Naive B cell (primary cell): ENCODE measurements at places on chromosomes 2 and 18. TPM values are rescaled to one million over a fixed set of nuclear protein-coding genes. Genes with fewer than 3 reads are reported as not detected.

GRCh38 chr2:9178904-9179571 is 27.6 kb upstream of the ASAP2 start:
- DNase-seq: no peak

- no peak for DNase-seq
These were observed 41.4 kb upstream of the ROCK2 start for GRCh38 chr2:11385847-11386246.

GRCh38 chr2:217691920-217692666 is 310.7 kb downstream of the TNS1 start:
- DNase-seq: no peak

- no peak for DNase-seq
These were observed 655.4 kb downstream of the GALR1 start for GRCh38 chr18:77905011-77905410.

RAPGEF4 gene
- polyA plus RNA-seq: 0.07 TPM

- DNase-seq: no peak
These were observed 15.7 kb downstream of the C2orf69 start for GRCh38 chr2:199926806-199927205.

DNA sequence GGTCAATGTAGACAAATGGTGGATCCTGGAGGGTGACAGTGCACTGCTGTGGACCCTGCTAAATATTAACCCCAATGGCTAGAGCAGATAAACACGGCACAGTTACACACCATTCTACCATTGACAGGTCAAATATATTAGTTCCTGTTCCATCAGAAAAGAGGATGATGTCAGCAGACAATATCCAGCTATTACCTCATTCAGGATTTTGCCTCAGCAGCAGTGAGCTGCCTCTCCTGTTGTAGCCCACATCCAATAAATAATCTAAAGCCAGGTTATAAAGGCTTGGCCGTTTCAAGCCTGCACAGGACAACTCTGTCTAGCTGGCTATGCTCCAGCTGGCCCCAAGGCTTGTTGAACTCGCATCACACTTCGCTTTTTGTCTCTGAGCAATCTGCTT is 31.6 kb upstream of the NETO1 start:
- DNase-seq: no peak

GMPPA gene
- 18.2 TPM for polyA plus RNA-seq

GRCh38 chr18:13390196-13390595 is 171.6 kb downstream of the LDLRAD4 start:
- no peak for DNase-seq

DNA sequence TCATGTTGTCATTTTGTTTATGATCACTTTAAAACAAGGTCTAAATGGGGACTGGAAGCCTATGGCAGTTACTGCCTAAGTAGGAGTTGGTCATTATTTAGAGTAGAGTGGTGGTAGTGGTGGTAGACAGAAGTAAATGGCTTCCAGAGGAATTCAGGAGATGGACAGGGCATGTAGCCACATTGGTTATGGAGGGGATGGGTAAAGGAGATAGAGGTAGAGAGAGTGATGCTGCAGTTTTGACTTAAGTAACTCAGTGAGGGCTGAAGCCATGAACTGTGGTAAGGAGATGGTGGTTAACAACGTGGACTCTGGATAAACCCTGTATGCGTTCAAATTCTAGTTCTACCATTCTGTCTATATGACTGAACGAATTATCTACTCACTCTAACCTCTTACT is 61.6 kb upstream of the NOSTRIN start:
- DNase-seq: no peak

DNA sequence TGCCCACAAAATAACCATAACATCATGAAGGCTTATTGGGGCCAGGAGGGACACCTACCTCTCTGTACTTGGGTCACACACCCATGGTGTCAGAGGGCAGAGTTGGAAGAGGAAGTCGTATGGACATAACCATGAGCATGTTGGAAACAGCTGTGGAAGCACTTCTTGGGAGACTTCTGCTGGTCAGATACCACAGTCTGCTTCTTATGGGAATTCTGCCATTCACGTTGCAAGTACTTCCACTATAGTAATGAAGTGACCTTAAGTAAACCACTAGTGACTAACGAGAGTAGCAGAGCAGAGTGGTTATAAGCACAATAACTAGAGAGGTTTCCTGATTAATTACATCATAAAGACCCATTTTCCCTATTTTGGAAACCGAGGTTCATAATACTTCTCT is 61.1 kb upstream of the TFPI start:
- no peak for DNase-seq

GRCh38 chr2:134522496-134523455 is 196.0 kb downstream of the TMEM163 start:
- DNase-seq: no peak

SP9 gene
- polyA plus RNA-seq: not detected
